CD8-positive, alpha-beta memory T cell (primary cell): ENCODE measurements at places on chromosomes 1 and 21.

- no peak for DNase-seq
These were observed 7.2 kb downstream of the CBR1 start for GRCh38 chr21:36076878-36077655.

GRCh38 chr21:46569081-46569480 is 35.8 kb downstream of the S100B start:
- no peak for DNase-seq

DNA sequence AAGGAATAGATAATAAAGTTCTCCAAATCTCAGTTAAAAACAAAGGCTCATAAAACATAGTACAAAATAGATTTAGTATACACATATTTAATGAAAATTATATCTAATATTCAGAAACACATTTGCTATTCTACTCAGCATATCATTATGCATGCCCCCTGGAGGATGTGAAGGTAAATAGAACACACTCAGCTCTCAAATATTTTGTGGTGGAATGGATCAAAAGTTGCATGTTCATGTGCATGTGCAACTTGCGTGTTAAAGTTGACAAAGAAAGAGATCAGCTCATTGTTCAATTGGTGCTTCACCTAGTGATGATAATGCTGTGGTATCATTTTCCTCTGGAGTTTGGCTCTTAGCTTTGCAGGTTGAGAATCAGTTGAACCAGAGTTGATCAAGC is 4.9 kb upstream of the ZNF644 start:
- DNase-seq: no peak

- DNase-seq: no peak
These were observed 22.9 kb downstream of the ATP2B4 start for GRCh38 chr1:203649551-203649998.

GRCh38 chr1:41627491-41628280 is 143.2 kb upstream of the EDN2 start:
- no peak for DNase-seq

GRCh38 chr1:174954073-174954460 is 45.7 kb upstream of the CACYBP start:
- DNase-seq: no peak

DNA sequence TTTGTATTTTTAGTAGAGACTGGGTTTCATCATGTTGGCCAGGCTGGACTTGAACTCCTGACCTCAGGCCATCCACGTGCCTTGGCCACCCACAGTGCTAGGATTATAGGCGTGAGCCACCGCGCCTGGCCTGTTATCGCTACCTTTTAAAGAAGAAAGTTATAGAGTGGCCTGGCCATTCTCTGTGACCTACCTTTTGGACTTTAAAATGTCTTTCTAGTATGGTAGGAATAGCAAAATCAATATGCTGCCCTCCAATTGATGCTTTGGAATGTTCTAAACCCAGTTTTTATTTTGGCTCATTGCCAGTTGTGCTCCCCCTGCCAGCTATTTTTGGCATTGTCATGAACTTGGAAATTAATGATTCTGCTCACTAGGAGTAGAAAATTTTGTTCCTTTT is 19.9 kb downstream of the HIPK1 start:
- no peak for DNase-seq
